ENCODE measurements at places on chromosomes 2 and 18.

- DNase-seq: no peak
Measured at GRCh38 chr18:6150430-6150829, 255.1 kb upstream of the TMEM200C start.

DNA sequence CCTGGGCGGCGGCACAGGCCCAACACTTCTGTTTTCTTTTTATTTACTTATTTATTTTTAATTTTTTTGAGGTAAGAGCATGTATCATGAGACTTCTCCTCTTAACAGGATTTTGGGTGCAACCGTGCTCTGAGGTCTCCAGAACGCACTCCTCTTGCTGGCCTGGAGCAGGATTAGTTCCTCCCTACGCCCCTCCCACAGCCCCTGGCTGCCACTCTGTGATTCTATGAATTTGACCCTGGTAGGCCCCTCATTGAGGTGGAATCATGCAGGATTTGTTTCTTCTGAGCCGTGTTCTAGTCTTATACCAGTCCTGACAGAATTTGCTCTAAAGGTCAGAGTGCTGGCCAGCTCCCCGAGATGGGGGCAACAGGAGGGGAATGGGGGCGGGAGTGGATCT is 106.5 kb upstream of the HS6ST1 start:
- DNase-seq: no peak

DNA sequence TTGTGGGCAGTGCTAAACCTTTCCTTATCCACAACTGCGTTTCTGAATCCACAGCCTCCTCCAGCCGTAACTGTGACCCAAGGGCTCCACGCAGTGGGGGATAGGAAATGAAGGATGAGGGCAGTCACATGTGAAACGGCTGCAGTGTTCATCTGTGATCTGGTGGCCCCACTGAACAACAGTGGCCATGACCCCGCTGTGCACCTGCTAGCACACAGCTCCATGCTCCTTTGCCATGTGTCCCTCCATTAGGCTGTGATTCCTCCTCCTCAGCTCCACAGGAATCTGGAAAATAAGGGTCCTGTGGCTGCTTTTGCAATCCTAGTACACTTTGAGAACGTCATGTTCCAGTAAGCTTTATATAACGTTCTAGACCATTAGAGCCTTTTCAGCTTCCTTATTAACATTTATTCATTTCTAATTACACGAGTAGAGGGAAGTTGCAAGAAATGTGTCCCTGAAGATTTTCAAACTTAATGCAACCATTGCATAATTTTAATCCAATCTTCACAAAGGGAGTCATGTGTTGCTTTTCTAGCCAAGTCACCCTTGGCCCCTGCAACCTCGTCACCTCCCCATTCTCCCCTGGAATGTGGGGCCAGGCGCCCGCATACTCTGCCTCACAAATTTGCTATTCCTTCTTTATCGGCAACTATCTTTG is 7.1 kb upstream of the NAPG start:
- DNase-seq: peak; percentile 67

DNA sequence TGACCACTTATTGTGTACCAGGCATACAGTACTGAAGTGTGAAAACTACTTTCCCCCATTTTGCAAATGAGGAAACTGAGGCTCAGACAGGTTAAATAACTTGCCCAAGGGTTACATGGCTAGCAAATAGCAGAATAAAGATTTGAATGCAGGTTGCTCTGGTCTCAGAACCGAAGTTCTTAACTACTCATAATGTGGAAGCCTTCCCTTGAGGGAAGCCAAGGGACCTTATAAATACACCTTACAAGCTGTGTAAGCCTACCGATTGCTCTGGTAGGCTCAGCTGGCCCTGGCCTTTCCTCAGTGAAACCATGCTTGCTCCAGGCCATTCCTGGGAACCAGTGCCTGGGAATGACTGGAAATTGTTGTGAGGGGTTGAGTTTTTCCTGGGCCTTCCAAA is 114.6 kb upstream of the CDCA7 start:
- DNase-seq: no peak

- no peak for DNase-seq
Measured at GRCh38 chr2:174036825-174037224, 71.7 kb upstream of the SP3 start.

DNA sequence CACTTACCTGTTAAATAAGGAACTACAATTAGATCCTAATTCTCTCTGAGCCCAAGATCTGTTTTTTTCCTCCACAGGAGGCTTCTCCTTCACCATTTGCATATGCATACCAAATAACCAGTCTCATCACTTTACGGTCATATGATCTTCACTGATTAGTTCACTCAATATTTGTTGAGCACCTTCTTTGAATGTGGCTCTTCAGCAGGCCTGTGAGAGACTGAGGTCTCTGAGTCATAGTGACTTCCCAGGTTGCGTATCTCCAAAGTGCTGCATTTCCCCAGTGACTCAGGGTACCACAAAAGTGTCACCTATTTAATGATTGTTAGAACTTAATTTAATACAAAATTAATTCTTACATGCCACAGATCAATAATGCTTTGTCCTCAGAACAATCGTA is 108.8 kb upstream of the TRIB2 start:
- DNase-seq: peak; percentile 25

- DNase-seq: no peak
Measured at GRCh38 chr2:45218931-45219339, 209.7 kb upstream of the SIX2 start.

- DNase-seq: no peak
Measured at GRCh38 chr2:86235196-86235980, 36.1 kb downstream of the MRPL35 start.

GRCh38 chr2:61288070-61288841 is 126.3 kb downstream of the C2orf74 start:
- DNase-seq: peak; percentile 42

- DNase-seq: peak; percentile 54
Measured at GRCh38 chr18:9916077-9916639, 2.3 kb downstream of the VAPA start.

DNA sequence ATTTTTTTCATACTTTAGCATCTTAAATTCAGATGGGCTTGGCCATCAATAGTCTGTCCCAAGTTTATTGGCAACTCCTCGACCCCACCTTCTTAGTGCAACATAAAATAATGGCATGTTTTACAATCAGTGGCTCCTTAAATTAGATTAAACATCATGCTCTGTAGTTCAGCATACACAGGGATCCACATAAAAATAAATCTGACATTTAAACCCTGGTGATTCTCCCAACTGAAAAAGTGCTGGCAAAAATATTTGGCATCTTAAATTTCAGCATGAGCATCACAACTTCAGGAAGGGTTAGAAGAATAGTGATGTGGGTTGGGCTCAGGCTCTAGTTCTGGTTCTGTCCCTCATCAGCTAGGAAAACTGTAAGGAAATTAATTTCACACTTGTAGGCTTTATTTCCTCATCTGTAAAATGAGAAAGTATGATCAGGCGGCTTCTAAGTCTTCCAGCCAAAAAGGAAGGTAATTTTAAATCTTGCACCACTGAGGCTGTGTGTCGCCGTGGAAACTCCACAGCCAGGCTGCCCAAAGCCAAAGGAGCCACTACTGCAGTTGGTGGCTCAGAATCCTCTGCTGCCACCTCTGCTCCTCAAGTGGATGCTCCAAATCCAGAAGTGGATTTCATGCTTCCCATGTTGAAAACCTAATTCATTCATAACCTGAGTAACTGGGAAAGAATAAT is 17.6 kb upstream of the EPG5 start:
- DNase-seq: no peak

DNA sequence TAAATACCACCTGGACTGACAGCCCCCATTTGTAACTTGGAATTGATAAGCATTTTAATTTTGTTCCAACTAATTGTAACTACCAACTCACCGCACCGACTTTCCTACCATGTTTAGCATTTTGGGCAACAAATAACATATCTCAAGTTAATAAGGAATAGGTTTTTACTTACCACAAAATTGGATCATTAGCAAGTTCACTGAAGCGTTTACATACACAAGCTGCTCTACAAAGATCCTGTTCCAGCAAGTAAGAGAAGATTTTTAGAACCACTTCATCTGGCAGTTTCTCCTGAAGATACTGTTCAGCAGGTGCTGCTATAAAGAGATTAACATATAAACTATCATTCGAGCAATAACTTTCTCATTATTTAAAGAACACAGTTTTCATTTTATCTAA is 55.7 kb downstream of the MSH6 start:
- no peak for DNase-seq

GRCh38 chr2:54386585-54386984 is 69.5 kb upstream of the SPTBN1 start:
- no peak for DNase-seq
